ENCODE measurements at places on chromosomes 1 and 21. TPM values are rescaled to one million over a fixed set of nuclear protein-coding genes. Genes with fewer than 3 reads are reported as not detected.
A peak's percentile ranks its signal among the peaks of the same experiment; 100 is the strongest.

PDPN gene
- total RNA-seq, result 65.2 TPM

HJV gene
- not detected for total RNA-seq

WDR3 gene
- 44.4 TPM for total RNA-seq

SPRR2A gene
- 3.5 TPM for total RNA-seq

GRCh38 chr1:218273762-218274479, 11.2 kb upstream of the RRP15 start:
- DNase-seq, result no peak

GRCh38 chr21:46567348-46567747, 37.5 kb downstream of the S100B start:
- no peak for DNase-seq

DNA sequence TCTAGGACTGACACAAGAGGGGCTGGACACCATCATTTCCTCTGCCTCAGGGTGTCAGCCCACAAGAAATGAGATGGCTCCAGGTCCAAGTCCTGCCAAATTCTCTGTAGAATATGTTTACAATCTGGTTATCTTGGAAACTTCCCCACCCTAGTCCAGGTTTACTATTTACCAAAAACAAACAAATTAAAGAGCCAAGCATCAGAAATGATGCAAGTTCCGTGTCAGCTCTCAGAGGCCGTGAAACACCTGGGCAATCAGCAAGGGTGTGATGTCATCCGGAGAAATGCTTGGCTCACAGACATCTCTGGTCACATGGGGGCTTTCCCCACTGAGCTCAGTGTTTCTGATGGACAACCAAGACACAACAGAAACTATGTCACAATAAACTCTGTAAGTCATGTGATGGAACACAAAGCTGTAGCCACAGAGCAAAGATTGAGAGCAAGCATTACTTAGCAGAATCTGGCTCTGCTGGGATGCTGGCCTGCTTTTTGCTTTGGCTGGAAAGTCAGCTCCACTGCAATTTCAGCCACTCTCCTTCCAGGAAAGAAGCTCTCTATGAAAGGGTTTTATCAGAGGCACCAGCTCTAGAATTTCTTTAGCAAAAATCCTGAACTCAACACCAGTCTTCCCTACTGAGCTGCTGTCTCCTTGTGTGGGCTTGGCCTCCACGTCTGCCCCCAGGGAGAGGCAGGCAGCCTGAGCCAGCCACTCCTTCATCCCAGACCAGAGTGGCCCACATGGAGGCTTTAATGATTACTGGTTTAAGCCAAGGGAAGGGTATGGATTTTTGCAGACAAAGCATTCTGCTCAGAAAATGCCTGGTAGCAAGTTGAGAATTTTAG, 55.9 kb downstream of the NENF start:
- DNase-seq, result peak; percentile 74

GRCh38 chr21:22795091-22795490, 1796.9 kb downstream of the NCAM2 start:
- DNase-seq, result no peak

GRCh38 chr1:150548632-150549495, at the start of gene ADAMTSL4:
ADAMTSL4 (plus strand) TSS chr1:150549408; CDS start chr1:150552289, 2,881 bp downstream.
- DNase-seq, result no peak

- no peak for DNase-seq
Observed at GRCh38 chr1:204692841-204693356, 7.4 kb upstream of the LRRN2 start.

DNA sequence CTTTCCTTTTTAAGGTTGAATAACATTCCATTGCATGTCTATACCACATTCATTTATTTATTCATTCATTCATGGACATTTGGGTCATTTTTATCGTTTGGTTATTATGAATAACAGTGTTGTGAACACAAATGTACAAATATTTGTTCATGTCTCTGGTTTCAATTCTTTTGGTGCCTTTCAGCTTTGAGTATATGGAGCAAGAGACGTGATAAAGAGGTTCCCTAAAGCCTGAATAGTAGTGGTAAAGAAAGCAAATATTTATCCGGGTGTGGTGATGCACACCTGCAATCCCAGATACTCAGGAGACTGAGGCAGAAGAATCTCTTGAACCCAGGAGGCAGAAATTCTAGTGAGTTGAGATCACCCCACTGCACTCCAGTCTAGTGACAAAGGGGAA, 5.3 kb upstream of the RLF start:
- no peak for DNase-seq

DNA sequence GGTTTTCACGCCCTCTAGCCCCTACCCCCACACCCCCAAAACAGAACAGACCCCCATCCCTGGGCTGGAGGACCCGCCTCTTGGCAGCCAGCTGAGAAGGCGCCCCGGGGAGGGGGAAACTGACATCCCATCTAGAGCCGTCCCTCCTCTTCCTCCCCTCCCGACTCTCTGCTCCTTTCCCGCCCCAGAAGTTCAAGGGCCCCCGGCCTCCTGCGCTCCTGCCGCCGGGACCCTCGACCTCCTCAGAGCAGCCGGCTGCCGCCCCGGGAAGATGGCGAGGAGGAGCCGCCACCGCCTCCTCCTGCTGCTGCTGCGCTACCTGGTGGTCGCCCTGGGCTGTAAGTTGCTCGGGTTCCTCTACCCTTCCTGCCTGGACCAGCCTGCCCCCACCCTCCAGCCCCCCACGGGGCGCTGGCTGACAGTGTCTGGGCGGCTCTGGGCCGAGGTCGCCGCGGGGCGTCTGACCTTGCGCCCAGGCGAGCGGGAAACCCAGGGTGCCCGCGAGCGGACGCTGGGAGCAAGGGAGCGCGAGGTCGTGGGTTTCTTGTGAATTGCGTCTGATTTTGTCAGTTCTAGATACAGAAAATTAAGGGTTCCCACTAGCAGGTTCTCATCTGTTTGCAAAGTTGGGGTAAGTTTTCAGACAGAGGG, 618 bp downstream of the JAM2 start:
- no peak for DNase-seq

DNA sequence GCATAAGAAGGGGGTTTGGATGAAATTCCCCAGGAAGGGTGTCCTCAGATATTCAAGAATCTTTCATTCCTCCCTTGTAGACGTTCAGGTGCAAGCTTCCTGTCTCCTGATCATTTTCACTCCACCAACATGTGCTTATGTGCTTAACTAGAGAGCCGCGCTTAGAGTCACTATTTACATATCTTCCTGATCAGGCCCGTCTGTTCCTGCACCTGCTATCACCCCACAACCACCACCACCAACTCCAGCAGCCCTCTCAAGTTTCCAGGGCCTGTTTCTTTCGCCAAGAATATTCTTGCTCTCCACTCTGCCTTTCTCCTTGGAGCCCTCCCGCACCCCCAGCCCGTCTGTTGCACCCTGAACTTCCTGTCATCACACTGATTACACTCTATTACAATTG, 113.4 kb downstream of the SPSB1 start:
- no peak for DNase-seq

DNA sequence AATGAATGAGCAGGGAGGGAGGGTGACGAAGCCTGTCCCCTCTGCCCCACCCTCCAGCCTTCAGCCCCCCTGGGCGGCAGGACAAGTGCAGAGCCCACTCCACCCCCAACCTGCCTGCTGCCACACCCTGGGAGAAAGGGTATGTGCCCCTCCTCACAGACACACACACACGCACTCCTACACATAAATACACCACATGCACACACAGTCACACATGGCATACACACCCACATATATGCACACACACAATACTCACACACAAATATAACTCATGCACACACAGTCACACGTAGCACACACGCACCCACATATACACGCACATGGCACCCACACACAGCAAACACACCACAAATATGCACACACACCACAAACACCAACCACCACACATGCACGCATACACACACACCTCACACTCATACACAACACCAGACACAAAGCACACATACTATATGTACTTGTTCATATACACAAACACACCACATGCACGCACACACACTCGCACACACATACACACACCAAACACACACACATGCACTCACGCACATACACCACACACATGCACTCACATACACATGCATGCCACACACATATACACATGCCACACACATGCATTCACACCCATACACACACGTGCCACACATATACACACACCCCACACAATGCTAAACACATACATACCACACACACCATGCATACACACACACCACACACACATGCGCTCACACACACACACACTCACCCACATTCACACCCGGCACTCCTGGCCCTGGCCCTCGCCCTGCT, 16.4 kb downstream of the ITGB2 start:
- no peak for DNase-seq

GRCh38 chr21:34949030-34949429, 100.1 kb downstream of the RUNX1 start:
- no peak for DNase-seq

All from foreskin keratinocyte (primary cell).